ENCODE measurements at places on chromosomes 12 and 14.

- no peak for DNase-seq
Measured at GRCh38 chr12:31620311-31620710, 29.4 kb upstream of the DENND5B start.

DNA sequence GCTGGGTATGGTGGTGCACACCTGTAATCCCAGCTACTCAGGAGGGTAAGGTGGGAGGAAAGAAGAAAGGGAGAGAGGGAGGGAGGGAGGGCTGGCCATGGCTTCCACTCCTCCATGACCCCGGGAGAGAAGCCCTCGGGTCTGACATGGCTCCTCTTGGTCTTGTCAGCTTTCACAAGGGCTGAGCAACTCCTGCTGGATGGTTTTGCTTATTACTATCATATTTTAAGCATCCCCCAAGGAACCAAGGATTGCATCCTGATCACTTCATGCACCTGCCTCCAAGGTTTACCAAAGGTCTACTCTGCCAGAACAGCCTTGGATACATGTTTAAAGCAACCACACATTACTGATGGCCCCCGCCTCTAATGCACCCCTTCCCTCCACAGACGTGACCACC is 28.0 kb upstream of the NCOR2 start:
- no peak for DNase-seq

- peak; percentile 36 for DNase-seq
Measured at GRCh38 chr12:11746024-11746771, 96.7 kb downstream of the ETV6 start.

GRCh38 chr14:101502761-101503392 is 58.4 kb upstream of the DIO3 start:
- no peak for DNase-seq

- DNase-seq = no peak
Measured at GRCh38 chr12:124682425-124683151, 115.2 kb upstream of the NCOR2 start.
